Urinary bladder (tissue), 4 donors: ENCODE measurements at places on chromosomes 4 and X. TPM values are rescaled to one million over a fixed set of nuclear protein-coding genes. Genes with fewer than 3 reads are reported as not detected.
A peak's percentile ranks its signal among the peaks of the same experiment; 100 is the strongest.

- no peak for DNase-seq
Observed at GRCh38 chrX:37060999-37061398, 52.8 kb downstream of the FAM47C start.

DNA sequence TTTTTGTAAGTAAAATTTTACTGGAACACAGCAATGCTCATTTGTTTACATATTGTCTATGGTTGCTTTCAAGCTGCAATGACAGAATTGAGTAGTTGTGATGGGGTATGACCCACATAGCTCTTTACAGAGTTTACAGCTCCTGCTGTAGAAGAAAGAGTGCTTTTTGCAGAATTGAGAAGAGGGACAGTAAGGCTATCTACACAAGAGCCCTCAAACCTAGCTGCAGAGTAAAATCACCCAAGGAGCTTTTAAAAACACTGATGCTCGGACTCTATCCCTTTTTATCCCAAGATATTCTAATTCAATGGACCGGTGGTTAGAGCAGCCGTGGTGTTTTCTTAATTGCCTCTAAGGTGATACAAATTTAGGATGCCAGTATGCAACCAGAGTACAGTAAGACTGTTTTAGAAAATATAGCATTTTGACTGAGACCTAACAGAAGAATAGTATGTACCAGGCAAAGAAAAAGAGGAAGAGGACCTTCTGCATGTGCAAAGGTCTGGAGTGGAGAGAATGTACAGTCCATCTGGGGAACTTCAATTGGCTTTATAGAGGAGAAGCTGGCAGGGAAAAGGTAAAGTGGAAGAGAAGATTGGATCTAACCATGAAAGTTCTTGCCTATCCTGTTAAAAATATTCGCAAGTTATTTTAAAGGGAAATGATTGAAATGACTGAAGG is 663.6 kb upstream of the CPEB2 start:
- DNase-seq = no peak

DNA sequence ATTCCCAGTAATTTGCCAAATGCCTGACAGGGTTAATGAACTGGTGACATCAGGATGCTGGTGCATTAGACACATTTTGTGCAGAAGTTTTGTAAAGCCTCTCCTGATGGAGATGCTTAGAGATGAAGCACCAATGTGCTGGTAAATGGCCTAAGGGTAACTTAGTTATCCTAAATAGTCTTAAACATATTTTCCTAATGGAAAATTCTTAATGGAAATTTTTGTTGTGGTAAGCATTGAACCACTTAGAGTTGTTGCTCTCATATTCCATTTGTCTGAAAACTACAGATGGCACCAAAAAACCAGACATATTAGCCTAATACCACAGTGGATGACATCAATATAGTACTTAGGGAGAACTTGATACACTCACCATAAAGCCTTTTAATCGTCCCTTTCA is 154.5 kb upstream of the ANK2 start:
- no peak for DNase-seq

DNA sequence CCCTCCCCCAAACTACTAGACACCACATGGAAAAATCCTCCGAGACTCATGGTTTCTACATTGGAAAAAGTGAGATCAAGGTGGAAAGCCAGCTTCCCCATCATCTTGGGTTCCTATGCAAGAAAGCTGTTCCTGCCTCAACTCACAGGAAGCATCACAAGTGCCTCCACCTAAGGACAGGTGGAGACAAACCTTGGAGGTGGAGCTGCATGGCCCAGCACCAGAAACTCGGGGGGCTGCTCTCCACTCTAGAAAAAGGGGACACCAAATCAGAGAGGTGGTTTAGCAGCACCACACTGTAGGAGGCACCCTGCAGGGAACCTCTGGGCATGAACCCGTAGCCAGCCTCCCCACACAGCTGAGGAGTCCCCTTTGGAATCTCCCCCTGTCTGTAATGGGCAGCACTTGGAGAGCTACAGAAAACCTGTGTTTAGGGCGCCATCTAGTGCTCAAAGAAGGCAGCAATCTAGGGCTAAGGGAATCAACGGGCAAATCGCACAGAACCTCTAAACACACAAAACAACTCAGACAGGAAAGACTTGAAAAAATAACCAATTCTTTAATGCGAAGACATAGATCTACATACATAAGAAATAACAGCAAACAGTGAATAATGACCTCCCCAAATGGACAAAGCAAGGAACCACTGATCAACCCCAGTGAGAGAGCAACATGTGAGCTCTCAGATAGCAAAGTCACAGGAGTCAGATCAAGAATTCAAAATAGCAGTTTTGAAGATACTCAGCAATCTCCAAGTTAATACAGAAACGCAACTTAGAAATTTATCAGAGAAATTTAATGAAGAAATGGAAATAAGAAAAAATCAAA is 37.0 kb upstream of the ZBTB33 start:
- peak; percentile 13 for DNase-seq

GRCh38 chr4:122652379-122652778 is 31.5 kb upstream of the IL21 start:
- DNase-seq = no peak

GRCh38 chrX:156004256-156004655 is 6.8 kb downstream of the IL9R start:
- no peak for DNase-seq

- no peak for DNase-seq
Observed at GRCh38 chrX:18051690-18052089, 169.0 kb downstream of the BEND2 start.

DNA sequence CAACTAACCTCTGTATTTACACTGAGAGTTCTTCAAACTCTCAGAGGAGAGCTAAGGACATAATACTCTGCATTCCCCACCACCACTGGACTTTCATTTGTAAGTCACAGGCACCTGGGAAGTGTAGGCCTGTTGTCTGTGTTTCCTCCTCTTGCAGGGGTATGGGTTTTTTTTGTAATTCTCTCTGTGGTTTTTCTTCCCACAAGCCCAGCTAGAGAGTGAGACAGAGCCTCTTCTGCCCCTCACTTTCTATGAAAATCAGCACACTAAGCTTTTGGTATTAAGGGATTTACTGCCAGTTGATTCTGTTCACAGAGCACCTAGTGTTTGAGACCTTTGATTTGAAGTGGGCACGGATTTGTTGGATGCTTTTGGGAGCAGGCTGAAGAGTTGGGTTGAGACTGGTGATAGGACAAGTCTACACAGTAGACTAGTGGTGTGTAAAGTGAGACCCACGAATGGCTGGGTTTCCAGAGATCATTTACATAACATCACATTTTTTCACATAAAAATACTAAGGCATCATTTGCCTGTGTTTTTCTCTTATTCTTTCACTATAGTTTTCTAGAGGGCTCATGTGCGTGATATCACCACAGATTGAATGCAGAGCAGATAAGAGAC is 28.9 kb upstream of the WDR17 start:
- no peak for DNase-seq

DNA sequence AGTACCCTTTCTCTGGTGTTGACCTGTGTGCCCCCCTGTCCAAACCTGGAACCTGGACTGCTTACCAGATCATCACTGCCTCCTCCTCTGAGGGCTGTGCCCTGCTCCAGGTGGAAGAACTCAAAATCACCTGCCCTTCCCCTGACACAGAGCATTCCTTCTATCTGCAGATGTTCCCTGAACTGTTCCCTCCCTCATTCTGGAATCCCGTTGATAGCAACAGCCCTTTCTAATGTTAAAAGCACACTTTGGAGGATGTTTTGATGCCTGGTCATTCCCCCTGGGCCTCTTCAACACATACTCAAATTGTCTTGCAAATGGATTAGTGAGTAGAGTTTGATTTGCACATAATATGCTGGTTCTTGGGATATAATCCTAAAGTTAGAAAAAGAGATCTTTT is 225.8 kb downstream of the FGF13 start:
- no peak for DNase-seq

DNA sequence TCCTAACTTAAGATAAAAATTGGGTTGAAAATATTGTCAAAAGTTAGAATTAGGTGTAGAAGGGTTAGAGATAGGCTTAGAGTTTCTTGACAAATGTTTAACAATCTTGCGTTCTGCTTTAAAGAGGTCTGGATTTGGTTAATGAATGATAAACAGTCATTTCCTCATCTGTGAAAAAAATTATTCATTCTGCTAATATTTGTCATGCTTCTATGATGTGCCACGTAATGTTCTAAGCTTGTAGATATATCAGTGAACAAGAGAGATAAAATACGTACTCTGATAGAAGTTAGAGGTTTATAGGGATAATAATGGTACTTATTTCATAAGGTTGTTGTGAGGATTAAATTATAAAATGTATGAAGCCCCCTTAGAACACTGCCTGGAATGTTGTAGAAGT is 443.0 kb upstream of the GALNT7 start:
- no peak for DNase-seq

- DNase-seq = no peak
Observed at GRCh38 chrX:150602743-150603142, 34.3 kb downstream of the MTM1 start.

DNA sequence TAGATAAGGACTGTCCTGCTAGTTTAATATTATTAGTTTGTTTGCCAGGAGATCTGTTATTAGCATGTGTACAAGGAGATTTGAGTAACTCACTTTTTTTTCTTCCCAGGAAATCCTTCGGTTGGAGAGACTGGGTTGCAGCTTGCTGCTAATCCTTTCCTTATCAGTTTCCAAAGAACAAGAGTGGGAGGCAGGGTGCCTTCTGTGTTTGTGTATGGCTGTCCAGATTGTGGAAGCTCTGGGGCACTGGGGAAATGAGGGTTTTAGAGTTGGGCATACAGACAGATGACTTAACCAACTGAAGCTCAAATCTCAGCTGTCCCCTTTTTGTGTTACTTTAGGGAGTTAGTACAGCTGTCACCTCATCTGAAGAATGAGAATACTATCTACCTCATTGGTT is 12.6 kb upstream of the SUPT20HL1 start:
- no peak for DNase-seq

DNA sequence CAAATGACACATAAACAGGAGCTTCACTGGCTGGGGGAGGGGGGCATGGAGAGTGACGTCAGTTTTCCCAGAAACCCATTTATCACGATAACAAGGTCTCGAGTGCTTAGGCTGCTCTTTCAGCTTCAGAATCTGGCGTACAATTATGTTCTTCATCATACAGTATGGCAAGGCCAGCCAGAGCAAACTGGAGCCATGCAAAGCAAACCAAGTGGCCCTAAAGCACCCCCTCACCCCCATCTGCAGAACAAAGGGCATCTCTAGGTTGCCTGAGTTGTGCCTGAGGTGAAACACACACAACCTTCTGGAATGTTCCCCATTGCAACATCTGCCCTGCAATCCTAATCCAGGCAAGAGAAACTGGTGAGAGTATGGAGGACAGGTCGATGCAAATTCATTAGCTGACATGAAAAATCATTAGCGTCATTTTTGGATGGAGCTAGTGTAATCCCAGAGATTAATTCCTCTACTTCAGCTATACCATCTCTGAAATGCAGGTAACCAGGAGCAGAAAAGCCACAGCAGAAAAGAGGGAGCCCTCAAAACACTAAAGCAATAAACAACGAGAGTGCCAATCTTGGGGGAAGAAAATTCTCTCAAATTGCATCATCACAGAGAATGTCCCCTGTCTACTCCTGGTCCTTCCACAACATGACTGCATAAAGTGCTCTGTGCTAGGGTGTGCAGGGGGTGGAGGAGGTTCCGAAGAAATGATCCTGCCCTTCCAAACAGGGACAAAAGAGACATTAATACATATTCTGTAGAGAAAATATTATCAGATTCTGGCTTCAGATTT is 1.8 kb downstream of the SEPTIN6 start:
- no peak for DNase-seq

GRCh38 chrX:47098338-47099094 is 20.3 kb downstream of the RGN start:
- no peak for DNase-seq

CLCN4 gene
- total RNA-seq = 4.4 TPM

NXF2B gene
- total RNA-seq = not detected

RAB39B gene
- total RNA-seq = 1.4 TPM

FAM236A gene
- total RNA-seq = not detected

COL4A6 gene
- 39.0 TPM for total RNA-seq

KCTD8 gene
- 0.26 TPM for total RNA-seq

SLC10A4 gene
- 3.2 TPM for total RNA-seq
